ENCODE measurements at places on chromosomes 5 and 9.

DNA sequence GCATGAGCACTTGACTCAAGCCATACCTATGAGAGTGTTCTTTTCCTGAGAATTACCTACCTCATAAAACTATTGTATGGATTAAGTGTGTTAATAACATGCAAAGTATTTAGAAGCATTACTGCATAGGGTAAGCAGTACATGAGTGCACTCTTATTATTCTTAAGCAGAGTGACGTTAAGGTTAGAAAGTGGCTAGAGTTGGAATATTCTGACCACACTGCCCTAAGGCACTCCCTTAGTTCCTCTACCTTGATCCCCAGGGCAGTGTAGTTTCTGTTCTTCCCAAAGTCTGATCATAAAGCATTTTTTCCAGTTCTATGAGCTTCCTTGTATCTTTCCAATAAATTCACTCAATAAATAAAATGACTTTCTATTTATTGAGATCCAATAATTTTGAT lies 189.2 kb downstream of the PCSK1 start:
- DNase-seq, result no peak

- no peak for DNase-seq
Observed at GRCh38 chr5:95935553-95936100, 26.0 kb downstream of the ELL2 start.

DNA sequence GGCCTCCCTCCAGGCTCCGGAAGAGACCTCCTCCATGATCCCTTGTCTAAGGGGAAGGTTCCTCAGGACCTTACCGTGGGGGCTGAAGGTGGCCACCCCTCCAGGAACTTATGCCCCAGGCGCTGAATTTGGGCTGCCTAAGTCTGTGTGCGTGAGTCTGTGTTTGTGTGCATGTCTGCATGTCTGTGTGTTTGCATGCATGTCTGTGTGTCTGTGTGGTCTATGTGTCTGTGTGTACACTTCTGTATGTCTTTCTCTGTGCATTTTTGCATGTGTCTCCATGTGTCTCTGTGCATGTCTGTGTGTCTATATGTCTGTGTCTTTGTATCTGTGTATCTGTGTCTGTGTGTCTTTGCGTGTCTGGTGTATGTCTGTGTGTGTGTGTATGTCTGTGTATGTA lies 20.5 kb downstream of the ABO start:
- no peak for DNase-seq

GRCh38 chr9:82972446-82972845 lies 90.5 kb downstream of the RASEF start:
- no peak for DNase-seq
